Neural progenitor cell (in vitro differentiated cells): ENCODE measurements at places on chromosomes 3 and 15. TPM values are rescaled to one million over a fixed set of nuclear protein-coding genes. Genes with fewer than 3 reads are reported as not detected.

Gene SERPINI2
- total RNA-seq: not detected in 2 replicates

Gene VEPH1
- total RNA-seq: 0.96 TPM in 1 of 2 replicates, not detected in the other

Gene TLR9
- total RNA-seq: not detected in 2 replicates

Gene CHRNA7
- 8.7 and 14.0 TPM in 2 replicates for total RNA-seq

Gene ROPN1
- total RNA-seq: not detected in 2 replicates

Gene ADPGK
- total RNA-seq: 40.9 and 43.8 TPM in 2 replicates

Gene ZSCAN29
- 27.1 and 44.6 TPM in 2 replicates for total RNA-seq

GRCh38 chr15:64315216-64315615, 40.8 kb downstream of the CSNK1G1 start:
- H3K27me3 ChIP-seq: no peaks in the 10 kb centered on the region
- DNase-seq: peak; percentile 79
- peak overlapping the region; percentile 60 for H3K27ac ChIP-seq
- peak overlapping the region; percentile 15 for H3K4me3 ChIP-seq
- H3K36me3 ChIP-seq: no peaks in the 10 kb centered on the region

GRCh38 chr15:94164202-94164807, 67.1 kb upstream of the MCTP2 start:
- H3K4me1 ChIP-seq: no peaks in the 10 kb centered on the region
- no peaks in the 10 kb centered on the region for H3K27me3 ChIP-seq
- no peaks in the 10 kb centered on the region for H3K36me3 ChIP-seq
- H3K4me3 ChIP-seq: no peak overlapping the region
- H3K27ac ChIP-seq: no peak overlapping the region

DNA sequence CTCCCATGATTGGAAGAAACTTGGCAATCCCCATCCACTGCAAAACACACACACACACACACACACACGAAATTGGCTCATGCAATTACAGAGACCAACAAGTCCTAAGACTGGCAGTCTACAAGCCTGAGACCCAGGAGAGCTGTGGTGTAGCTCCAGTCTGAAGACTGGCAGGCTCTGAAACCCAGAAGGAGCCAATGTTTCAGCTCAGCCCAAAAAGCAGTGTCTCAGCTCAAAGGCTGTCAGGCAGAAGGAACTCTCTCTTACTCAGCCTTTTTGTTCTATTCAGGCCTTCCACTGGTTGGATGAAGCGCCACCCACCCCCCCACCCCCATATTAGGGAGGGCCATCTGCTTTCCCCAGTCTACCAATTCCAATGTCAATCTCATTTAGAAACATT, 32.1 kb downstream of the MESD start:
- no peaks in the 10 kb centered on the region for H3K27me3 ChIP-seq
- H3K4me1 ChIP-seq: peaks cover 15% of the 10 kb centered on the region
- no peak overlapping the region for H3K27ac ChIP-seq

- H3K27me3 ChIP-seq: no peaks in the 10 kb centered on the region
- no peak overlapping the region for H3K27ac ChIP-seq
- H3K4me3 ChIP-seq: no peak overlapping the region
- DNase-seq: no peak
- no peaks in the 10 kb centered on the region for H3K36me3 ChIP-seq
Observed at GRCh38 chr15:91944331-91944730, 90.8 kb downstream of the SLCO3A1 start.

DNA sequence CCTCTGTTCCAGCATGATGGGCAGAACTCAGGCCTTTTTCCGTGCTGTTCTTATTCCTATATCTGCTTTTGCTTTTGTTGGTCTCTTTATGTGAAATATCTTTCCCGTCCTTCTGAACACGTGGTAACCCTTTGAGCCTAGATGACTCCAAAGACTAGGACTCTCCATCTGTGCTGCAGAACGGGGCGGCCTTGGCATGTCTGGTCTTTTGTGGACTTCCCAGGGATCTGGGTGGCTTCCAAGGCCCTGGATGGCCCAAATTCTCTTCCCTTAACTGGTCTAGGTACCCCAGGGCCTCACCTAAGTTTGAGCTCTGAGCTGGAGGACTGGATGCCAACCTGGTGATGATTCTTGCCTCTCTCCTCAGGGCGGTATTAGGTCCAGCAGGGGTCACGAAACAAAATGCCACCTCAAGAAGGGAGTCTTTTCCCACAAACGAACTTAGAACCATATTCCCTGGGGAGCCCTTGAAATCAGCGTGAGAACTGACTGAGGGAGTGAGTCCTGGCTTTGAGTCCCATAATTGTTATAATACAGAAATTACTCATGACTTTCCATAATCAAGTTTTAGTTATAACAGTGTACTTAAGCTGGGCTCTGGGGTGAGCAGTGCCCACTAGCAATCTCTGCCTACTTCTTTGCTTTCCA, 13.8 kb downstream of the TLNRD1 start:
- no peaks in the 10 kb centered on the region for H3K27me3 ChIP-seq
- no peaks in the 10 kb centered on the region for H3K36me3 ChIP-seq
- H3K27ac ChIP-seq: no peak overlapping the region
- no peak overlapping the region for H3K4me3 ChIP-seq
- H3K4me1 ChIP-seq: peaks cover 6% of the 10 kb centered on the region

GRCh38 chr15:45867281-45867680, 232.5 kb downstream of the SQOR start:
- H3K36me3 ChIP-seq: no peaks in the 10 kb centered on the region
- no peak overlapping the region for H3K4me3 ChIP-seq
- no peak overlapping the region for H3K27ac ChIP-seq
- H3K4me1 ChIP-seq: no peaks in the 10 kb centered on the region

DNA sequence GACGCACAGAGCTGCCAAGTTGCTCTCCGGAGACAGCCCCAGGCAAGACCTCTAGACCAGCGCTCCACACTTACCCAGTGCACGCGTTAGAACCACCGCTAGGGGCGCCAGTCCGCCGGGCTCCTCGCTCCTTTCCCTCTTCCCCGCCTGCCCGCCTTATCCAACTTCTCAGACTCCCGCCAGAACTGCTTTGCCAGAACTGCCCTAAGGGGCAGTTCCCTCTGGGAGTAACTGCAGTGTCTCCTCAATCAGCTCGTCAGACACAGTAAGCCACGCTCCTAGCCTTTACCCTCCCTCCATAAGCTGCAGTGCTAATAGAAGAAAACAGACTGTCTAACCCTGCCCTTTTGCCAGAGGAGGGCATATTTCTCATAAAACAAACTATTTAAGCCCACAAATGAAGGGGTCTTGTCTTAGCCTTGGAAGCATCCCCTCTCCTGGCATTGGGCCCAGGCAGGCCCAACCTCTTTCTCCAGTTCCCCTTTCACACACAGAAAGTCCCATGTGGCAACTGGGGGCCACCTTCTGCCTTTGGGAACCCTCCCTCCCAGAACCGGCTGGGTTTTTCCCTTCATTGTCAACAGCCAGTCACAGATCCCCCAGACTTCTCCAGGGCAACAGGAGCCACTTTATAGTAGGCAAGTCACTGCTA, 3.7 kb downstream of the BMF start:
- no peak overlapping the region for H3K27ac ChIP-seq
- DNase-seq: peak; percentile 94

DNA sequence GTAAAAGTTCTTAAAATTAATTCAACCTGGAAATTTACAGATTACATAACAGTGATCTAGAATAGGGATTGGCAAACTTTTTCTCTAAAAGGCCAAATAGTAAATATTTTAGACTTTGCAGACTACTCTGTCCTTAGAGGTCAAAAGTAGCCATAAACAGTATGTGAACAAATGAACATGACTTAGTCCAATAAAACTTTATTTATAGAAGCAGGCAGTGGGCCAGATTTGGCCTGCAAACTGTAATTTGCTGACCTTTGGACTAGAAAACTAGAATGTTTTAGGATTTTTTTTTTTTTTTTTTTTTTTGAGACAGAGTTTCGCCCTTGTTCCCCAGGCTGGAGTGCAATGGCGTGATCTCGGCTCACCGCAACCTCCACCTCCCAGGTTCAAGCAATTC, 12.1 kb downstream of the SENP8 start:
- H3K27ac ChIP-seq: no peak overlapping the region
- no peak for DNase-seq
- H3K27me3 ChIP-seq: no peaks in the 10 kb centered on the region
- H3K4me3 ChIP-seq: no peak overlapping the region

GRCh38 chr15:57505949-57506391, 85.7 kb upstream of the MYZAP start:
- DNase-seq: no peak
- no peak overlapping the region for H3K4me3 ChIP-seq
- H3K4me1 ChIP-seq: peaks cover 21% of the 10 kb centered on the region
- no peaks in the 10 kb centered on the region for H3K36me3 ChIP-seq
- H3K27me3 ChIP-seq: no peaks in the 10 kb centered on the region

- no peak overlapping the region for H3K4me3 ChIP-seq
- H3K27ac ChIP-seq: no peak overlapping the region
- no peaks in the 10 kb centered on the region for H3K36me3 ChIP-seq
- H3K4me1 ChIP-seq: no peaks in the 10 kb centered on the region
- DNase-seq: no peak
Observed at GRCh38 chr3:67076607-67077006, 78.5 kb downstream of the KBTBD8 start.

DNA sequence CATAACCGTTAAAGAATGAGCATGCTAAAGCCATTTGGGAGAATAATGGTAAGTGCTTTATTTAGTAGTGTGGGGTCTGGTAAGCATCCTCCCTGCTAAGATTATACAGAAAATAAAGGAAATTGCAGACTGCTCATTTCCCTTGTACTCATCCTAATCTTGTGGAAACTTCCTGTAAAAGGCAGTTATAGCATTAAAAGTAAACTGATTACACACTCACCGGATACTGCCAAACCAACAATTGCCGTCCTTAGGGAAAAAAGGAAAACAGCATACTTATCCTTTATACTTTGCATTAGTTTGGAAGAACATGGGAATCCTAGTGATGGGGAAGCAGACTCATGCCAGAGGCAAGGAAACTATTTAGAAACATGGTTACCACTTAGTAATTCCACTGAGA, 5.3 kb upstream of the SPRED1 start:
- no peak overlapping the region for H3K27ac ChIP-seq
- H3K4me3 ChIP-seq: no peak overlapping the region
- H3K27me3 ChIP-seq: no peaks in the 10 kb centered on the region
- H3K36me3 ChIP-seq: no peaks in the 10 kb centered on the region
